ENCODE measurements at places on chromosomes 5 and 9.
A peak's percentile ranks its signal among the peaks of the same experiment; 100 is the strongest.

DNA sequence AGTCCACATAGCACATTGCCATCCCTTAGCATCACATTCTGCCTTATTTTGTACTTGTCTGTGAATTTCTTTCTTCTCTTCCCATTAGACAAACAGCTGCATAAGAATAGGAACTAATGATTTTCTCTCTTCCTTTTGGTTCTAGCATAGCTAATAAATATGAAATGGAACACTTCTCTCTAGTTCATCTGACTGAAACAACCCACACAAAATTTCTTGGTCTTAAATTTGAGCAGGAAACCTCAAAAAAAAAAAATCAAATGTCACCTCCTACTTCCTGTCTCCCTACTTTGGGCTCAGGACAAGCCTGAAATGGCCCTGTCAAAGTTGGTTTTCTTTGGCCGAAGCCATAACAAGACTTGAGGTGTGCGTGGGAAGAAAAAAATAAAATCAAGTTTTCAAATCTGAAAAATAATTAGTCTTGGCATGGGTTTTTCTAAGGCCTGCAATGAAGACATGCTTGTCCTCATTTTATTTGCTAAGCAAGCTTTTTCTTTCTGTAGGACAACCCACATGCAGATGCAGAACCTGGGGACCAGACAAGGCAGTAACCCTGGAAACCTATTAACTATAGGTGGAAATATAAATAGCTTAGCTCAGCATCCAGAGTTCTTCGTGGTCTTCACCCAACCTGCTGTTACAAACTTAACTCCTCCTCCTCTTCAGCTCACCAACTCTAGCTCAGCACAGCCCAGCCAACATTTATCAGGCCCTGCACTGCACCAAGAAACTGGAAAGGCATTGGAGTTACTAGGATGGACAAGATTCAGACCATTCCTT is 523.5 kb upstream of the KLF4 start:
- DNase-seq: no peak
- H3K27me3 ChIP-seq: no peaks in the 10 kb centered on the region
- H3K4me1 ChIP-seq: no peaks in the 10 kb centered on the region
- H3K27ac ChIP-seq: no peak overlapping the region

GRCh38 chr5:135129307-135129706 is 95.3 kb upstream of the PITX1 start:
- DNase-seq: no peak
- H3K27me3 ChIP-seq: no peaks in the 10 kb centered on the region
- no peaks in the 10 kb centered on the region for H3K36me3 ChIP-seq
- H3K4me3 ChIP-seq: no peak overlapping the region
- peaks cover 47% of the 10 kb centered on the region for H3K4me1 ChIP-seq

GRCh38 chr9:17491780-17492179 is 87.1 kb upstream of the SH3GL2 start:
- H3K4me3 ChIP-seq: no peak overlapping the region
- H3K4me1 ChIP-seq: no peaks in the 10 kb centered on the region
- H3K27ac ChIP-seq: no peak overlapping the region
- no peaks in the 10 kb centered on the region for H3K36me3 ChIP-seq
- H3K27me3 ChIP-seq: no peaks in the 10 kb centered on the region
- no peak for DNase-seq

DNA sequence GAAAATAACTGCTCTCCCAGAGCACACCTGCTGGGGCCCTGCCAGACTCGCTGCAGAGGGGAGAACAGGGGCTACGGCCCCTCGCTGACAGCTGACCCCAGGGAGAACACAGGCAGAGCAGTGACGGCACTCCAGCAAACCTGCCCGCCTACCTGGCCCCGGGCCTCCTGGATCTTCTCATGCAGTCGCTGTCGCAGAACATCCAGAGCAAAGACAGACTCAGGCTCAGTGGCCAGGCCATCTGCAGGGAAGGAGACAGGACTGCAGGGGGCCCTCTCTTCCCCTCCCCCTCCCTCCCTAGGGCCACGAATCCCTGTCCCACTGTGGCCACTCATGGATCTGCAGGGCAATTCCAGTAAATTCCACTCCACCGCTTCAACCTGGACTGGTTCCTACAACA is 2.4 kb downstream of the SURF6 start:
- H3K27me3 ChIP-seq: no peaks in the 10 kb centered on the region
- peak overlapping the region; percentile 90 for H3K27ac ChIP-seq
- H3K4me3 ChIP-seq: no peak overlapping the region

DNA sequence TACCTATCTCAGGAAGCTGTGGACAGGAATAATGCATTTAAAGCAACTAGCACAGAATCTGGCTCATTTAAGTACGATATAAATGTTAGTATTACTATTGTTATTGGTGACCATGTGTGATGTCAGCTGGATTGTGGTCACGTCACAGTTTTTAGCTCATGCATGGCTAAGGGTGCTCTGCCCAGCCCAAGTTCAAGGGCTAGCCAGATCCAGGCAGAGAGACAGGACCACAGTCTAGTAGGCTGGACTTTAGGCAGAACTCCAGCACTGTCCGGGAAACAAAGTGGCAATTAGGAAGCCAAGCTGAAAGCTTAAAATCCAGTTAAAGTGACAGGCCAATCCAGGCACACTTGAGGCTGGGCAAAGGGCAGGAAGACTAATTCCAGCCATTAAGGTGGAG is 273.6 kb downstream of the ADAMTSL1 start:
- peak overlapping the region; percentile 28 for H3K27ac ChIP-seq
- H3K36me3 ChIP-seq: no peaks in the 10 kb centered on the region
- no peak for DNase-seq
- H3K4me1 ChIP-seq: no peaks in the 10 kb centered on the region
- H3K27me3 ChIP-seq: no peaks in the 10 kb centered on the region
- no peak overlapping the region for H3K4me3 ChIP-seq

DNA sequence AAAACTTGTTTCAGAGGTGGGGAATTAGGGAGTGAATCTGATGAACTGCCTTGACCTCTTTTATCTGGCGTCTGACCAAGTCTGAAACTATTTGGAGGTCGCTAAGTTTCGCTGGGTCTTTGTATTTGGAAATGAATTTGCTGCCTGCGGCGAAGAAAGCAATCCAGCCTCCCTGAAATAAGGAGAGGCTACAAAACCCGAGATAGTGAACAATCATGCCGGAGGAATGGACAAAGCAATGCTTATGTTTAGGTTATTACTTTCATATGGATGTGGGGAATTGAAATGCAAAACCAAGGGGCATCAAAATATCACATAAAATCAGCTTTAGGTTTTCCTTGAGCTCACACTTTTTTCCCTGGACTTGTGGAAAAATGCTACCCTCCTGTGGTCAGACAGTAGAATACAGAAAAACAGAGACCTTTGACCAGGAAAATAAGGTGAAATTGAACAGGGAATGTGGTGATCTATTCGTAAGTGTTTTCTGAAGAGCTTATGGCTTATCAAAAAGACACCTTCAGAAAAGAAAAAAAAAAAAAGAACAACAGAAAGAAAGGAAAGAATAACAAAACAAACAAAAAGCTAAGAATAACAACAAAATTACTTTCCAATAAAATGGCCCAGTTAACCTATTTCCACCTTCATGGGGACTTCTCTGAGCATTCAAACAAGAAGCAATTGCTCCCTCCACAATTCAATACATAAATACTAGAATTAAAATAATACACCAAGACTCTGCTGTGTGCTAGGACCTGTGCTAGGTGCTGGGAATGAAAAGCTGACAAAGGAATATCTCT is 68.6 kb upstream of the DPYSL3 start:
- H3K4me1 ChIP-seq: no peaks in the 10 kb centered on the region
- no peak overlapping the region for H3K27ac ChIP-seq
- no peak overlapping the region for H3K4me3 ChIP-seq
- no peaks in the 10 kb centered on the region for H3K27me3 ChIP-seq
- H3K36me3 ChIP-seq: no peaks in the 10 kb centered on the region

DNA sequence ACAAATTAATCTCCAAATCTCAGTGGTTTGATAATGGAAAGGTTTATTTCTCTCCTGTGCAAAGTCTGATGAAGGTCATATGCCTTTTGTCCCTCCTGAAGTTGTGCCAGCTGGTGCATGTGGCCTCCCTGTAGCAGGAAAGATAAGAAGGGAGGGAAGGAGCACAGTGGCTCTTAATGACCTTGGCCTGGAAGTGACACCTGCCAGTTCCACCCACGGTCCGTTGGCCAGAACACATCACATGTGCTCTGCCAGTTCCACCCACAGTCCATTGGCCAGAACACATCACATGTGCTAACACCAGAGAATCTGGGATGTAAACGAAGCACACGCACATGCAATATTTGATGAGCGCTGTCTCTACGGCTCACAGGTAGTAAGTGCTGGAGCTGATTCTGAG is 130.9 kb downstream of the DOCK2 start:
- no peaks in the 10 kb centered on the region for H3K4me1 ChIP-seq
- H3K27me3 ChIP-seq: no peaks in the 10 kb centered on the region
- no peak for DNase-seq
- no peak overlapping the region for H3K4me3 ChIP-seq
- no peak overlapping the region for H3K27ac ChIP-seq

- no peak overlapping the region for H3K27ac ChIP-seq
- no peak overlapping the region for H3K4me3 ChIP-seq
- H3K4me1 ChIP-seq: peaks cover 13% of the 10 kb centered on the region
- no peaks in the 10 kb centered on the region for H3K36me3 ChIP-seq
- no peaks in the 10 kb centered on the region for H3K27me3 ChIP-seq
Observed at GRCh38 chr5:38806775-38807258, 39.0 kb upstream of the OSMR start.

- H3K36me3 ChIP-seq: no peaks in the 10 kb centered on the region
- H3K4me1 ChIP-seq: peaks cover 34% of the 10 kb centered on the region
- H3K27ac ChIP-seq: peak overlapping the region; percentile 95
- no peak for DNase-seq
- H3K27me3 ChIP-seq: no peaks in the 10 kb centered on the region
Observed at GRCh38 chr5:172641359-172642050, 442 bp downstream of the NEURL1B start.

- no peaks in the 10 kb centered on the region for H3K4me1 ChIP-seq
- H3K36me3 ChIP-seq: no peaks in the 10 kb centered on the region
Observed at GRCh38 chr5:36066001-36066539, 612 bp downstream of the UGT3A2 start.

- no peaks in the 10 kb centered on the region for H3K27me3 ChIP-seq
- no peaks in the 10 kb centered on the region for H3K36me3 ChIP-seq
- H3K27ac ChIP-seq: no peak overlapping the region
- no peaks in the 10 kb centered on the region for H3K4me1 ChIP-seq
- DNase-seq: no peak
Observed at GRCh38 chr5:2818936-2819335, 67.5 kb upstream of the IRX2 start.

DNA sequence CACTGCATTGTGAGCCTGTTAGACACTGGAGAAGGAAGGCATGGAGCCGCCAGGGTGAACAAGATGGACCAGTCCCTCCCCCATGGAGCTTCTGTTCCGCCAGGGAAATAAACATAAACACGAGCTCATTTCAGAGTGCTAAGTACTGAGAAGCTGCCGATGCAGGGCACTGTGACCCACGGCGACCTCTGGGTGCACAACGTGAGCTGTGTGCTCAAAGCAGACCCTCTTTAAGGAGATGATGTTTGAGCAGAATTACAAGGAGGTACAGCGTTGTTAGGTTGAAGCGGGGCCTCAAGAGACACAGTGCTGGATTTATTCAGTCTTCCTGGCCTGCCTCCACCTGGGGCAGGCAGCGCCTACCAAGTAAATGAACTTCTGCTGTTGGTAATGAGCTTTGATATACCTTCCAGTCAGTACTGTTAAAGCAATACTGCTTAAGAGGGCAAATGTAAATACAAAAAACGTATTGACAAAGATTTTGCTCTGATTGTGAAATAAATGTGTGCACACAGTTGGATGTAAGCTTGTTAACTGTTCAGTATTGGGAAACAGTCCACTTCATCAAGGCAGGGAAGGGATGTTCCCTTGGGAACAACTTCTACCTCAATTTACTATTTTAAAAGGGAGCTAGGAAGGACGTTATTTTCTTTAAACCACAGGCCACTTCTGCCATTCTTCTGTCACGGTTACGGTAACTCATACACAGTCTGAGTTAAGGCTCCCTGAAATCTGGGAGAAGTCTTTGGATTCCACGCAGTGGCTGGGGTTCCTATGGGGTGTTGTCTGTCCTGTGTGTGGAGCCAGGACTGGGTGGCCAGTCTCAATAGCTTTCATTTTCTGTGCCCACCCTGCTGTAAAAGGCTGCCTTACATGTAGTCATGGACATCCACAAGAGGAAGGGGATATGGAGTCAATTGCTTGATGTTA is 48.9 kb upstream of the DMRT1 start:
- H3K4me1 ChIP-seq: no peaks in the 10 kb centered on the region
- no peak overlapping the region for H3K27ac ChIP-seq
- no peaks in the 10 kb centered on the region for H3K36me3 ChIP-seq

- DNase-seq: no peak
- no peak overlapping the region for H3K27ac ChIP-seq
- H3K27me3 ChIP-seq: no peaks in the 10 kb centered on the region
- no peaks in the 10 kb centered on the region for H3K36me3 ChIP-seq
- H3K4me1 ChIP-seq: no peaks in the 10 kb centered on the region
- no peak overlapping the region for H3K4me3 ChIP-seq
Observed at GRCh38 chr5:56405116-56405908, 172.2 kb upstream of the ANKRD55 start.

GRCh38 chr5:181260720-181261319 is at the start of gene TRIM52:
Gene TRIM52 (minus strand): TSS chr5:181261143. CDS start chr5:181260813, 330 bp downstream.
- peak within 1 kb of the TSS; percentile 100 for H3K27ac ChIP-seq
- H3K4me3 ChIP-seq: peak within 1 kb of the TSS; percentile 71
- no peaks in the 10 kb centered on the region for H3K27me3 ChIP-seq
- H3K36me3 ChIP-seq: no peaks in the 10 kb centered on the region
- peaks cover 37% of the 10 kb centered on the region for H3K4me1 ChIP-seq
- peak; percentile 93 for DNase-seq

- no peak for DNase-seq
- H3K4me1 ChIP-seq: peaks cover 21% of the 10 kb centered on the region
- no peaks in the 10 kb centered on the region for H3K36me3 ChIP-seq
- peak overlapping the region; percentile 89 for H3K4me3 ChIP-seq
Observed at GRCh38 chr9:97502222-97502983, 937 bp downstream of the TMOD1 start.

DNA sequence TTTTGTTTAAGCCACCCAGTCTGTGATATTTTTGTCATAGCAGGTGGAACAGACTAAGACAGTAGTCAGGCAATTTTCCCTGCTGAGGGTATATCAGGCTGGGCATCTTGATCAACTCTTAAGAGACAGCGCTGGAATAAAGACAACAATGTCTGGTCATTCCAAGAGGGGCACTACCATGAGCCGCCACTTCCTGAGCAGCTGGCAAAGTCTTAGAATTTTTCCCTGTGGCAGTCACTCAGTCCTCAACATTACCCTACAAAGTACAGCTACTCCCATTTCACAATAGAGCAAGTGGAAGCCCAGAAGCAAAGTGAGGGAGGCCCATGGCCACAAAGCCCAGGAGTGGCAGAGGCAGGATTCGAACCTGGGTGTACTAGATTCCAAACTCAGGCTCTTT is 74.8 kb downstream of the SH3PXD2B start:
- H3K4me1 ChIP-seq: peaks cover 9% of the 10 kb centered on the region
- no peak overlapping the region for H3K27ac ChIP-seq
- H3K27me3 ChIP-seq: no peaks in the 10 kb centered on the region
- H3K36me3 ChIP-seq: no peaks in the 10 kb centered on the region
- no peak for DNase-seq
- no peak overlapping the region for H3K4me3 ChIP-seq

Measured in transverse colon (tissue), 4 donors.